ENCODE measurements at places on chromosomes 12 and 14.

- no peak for DNase-seq
Observed at GRCh38 chr14:96189281-96189711, 15.3 kb upstream of the BDKRB2 start.

DNA sequence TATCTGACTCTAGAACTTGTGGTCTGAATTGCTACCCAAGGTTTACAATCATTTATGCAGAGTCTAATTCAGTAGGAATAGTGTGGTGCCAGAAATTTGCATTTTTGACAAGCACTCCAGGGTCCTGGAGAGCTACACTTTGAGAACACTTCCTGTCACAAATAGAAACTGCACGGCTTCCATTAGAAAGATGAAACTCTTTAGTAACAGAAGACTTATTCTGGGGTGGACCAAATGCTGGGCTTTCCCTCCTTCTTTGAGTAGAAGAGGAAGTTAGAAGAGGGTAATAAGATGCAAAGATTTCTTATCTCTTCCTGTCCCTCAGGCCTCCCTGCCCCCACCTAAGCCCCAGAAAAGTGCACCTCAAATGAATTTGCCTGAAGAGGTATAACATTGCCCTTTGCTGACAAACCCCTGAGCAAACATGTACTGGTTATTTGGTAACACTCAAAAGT lies 28.4 kb downstream of the DGLUCY start:
- no peak for DNase-seq

DNA sequence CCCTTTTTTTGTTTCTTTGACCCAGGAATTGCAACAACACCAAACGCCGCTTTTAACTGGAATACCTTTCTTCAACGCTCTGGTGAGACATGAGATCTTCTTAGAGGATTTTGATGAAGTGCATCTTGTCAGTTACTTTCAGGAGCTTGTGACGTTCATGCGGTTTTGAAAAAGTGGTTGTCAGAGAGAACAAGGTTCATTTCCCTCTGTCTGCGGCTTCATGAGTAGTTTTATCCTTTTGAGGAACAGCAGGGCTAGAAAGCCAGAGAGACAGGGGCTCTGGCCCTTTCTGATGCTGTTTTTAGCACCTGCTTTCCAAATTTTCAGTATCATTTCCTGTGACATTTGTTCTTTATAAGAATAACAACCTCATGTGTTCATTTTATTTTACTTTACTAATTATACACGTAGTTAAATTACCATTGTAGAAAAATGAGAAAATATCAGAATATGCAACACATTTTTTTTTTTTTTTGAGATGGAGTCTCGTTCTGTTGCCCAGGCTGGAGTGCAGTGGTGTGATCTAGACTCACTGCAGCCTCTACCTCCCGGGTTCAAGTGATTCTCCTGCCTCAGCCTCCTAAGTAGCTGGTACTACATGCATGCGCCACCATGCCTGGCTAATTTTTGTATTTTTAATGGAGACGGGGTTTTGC lies 61.8 kb downstream of the GLT1D1 start:
- no peak for DNase-seq

DNA sequence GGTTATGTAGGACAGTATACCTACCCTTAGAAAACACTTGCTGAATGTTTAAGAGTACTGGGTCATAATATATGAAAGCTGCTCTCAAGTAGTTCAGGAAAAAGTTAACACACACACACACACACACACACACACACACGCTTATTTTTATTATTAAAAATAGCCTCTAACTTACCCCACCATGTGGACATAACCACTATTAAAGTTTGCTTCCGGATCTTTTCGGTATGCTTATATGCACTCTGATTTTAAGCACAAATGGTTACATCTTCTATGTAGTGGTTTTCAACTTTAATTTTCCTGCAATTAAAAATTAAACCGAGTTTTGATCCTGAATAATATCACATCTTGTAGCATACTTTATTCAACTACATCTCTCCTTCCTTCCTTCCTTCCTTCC lies 84.9 kb upstream of the TRAF3 start:
- no peak for DNase-seq

- no peak for DNase-seq
Observed at GRCh38 chr14:68569970-68570409, 222.9 kb downstream of the ZFP36L1 start.

DNA sequence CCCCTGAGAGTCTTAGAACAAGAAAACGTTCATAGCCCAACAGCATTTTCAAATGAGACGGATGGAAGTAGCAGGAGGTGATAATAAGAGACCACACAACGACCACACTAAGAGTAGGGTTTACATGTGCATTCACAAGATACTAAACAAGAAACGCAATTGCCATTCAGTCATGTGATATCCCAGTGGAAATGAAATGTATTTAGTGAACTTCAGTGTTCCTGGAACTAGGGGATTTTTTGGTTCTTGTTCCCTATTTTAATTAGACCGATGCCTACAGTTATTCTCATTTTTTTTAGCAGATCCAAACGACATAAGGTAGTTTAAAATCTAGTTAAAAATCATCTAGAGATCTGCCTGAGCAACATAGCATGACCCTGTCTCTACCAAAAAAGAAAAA lies 150.0 kb downstream of the GPR65 start:
- no peak for DNase-seq

GRCh38 chr14:78576437-78577166 lies 406.4 kb downstream of the NRXN3 start:
- no peak for DNase-seq

DNA sequence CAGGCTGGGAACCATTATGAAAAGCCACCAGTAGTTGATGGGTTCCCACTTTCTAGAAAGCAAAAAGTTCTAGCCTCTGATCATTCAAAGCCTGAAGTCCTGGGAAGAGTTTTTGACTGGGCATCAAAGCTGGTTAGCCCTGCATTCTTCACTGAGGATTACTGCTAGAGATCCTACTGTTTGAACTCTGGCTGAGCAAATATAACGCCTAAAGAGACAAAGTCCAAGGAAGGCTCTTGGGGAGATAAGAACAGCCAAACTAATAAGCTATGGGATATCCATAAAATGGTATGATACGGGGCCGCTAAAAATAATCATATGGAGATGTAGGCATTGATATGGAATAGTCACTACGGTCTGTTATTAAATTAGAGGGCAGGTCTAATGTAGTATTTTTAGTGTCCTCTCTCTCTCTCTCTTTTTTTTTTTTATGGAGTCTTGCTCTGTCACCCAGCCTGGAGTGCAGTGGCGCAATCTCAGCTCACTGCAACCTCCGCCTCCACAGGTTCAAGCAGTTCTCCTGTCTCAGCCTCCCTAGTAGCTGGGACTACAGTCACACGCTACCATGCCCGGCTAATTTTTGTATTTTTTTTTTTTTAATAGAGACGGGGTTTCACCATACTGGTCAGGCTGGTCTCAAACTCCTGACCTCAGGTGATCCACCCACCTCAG lies 35.5 kb downstream of the PLXNC1 start:
- DNase-seq: no peak

GRCh38 chr12:50706606-50707005 lies 57.3 kb upstream of the ATF1 start:
- no peak for DNase-seq

GRCh38 chr12:120677765-120678473 lies 9.0 kb upstream of the MLEC start:
- no peak for DNase-seq

DNA sequence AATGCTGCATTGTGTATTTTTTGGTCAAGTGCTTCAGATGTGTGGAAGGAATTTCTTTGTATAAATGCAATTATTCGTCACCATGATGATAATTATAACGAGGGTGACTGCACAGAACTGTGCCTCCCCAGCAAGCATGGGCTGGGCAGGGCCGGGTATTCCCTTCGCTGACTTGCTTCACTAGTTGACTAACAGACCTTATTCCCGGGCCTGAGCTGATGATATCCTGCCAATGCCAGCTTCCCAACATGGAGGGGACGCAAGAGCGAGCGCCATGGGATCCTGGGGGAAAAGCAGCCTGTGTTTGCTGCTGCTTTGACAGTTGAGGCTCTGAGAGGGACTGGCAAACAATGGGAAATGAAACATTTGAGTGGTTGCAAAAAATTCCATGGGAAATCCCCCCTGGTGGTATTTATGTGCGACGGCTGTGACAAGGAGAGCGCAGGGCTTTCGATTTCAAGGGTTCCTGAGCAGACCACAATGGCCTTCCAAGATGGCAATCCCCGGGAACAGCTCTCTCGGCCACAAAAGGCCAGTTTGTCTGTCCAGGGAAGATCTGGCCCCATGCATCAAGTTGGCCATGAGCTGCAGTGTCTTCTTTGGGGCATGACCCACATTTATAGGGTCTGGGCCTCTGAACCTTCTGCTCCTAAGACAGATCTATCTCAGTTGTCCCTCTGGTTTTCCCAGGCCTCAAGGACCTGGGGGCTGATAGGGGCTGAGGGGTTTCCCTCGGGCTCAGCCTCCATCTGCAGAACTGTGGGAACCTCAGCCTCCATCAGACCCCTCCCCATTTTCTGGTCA lies 21.9 kb upstream of the MAP1LC3B2 start:
- no peak for DNase-seq

GRCh38 chr12:2344885-2345284 lies 292.1 kb downstream of the CACNA1C start:
- no peak for DNase-seq

DNA sequence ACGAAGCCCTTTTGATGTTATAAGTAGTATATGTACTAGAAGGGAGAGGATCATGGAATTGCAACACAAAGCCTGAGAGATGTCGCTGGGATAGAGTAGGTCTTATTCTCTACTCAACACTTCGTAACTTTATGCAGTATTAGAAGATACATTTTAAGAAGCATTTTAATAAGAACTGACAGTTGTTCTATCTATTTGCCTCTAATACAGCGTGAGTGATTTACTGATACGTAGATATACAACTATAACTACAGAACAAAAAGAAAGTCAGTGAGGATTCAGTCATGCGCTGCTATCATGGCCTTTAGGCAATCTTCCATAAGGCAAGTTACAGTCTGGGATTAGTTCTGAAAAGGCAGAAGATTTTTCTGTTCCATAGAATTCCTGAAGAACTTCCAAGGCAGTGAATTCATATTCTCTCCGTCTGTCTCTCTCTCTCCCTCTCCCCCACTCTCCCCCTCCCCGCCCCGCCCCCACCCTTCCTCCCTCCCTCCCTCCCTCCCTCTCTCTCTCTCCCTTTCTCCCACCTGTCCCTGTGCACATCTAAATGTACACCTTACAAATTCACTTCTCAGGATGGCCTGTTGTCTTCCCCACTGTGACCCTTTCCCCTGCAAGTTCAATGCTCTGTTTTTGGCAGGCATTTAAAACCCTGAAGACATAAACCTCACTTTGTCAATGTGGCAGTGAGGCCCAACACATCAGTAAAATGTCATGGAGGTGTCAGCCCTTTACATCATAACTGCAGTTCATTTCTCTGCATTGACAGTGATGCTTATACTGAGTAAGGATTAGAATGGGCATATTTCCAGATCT lies 470.6 kb downstream of the EGLN3 start:
- DNase-seq: no peak

DNA sequence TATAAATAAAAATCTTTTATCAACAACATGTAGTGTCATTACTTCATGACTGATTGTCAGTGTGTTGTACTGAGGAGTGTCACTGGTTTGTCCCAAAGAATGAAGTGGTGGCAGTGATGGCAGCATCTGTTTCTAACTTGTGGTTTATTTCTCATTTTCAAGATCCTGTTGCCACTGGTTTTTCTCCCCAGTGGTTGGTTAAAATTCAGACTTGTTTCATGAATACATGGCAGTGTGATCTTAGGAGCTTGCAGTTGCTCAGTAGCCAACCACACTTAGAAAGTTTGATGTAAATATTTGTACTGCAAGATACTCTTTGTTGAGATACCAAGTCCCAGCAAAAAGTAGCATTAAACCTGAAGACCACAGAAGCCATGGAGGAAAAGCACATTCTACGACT lies 69.8 kb downstream of the PLEKHA5 start:
- no peak for DNase-seq

- no peak for DNase-seq
Observed at GRCh38 chr12:108299516-108299915, 39.6 kb downstream of the CMKLR1 start.

- no peak for DNase-seq
Observed at GRCh38 chr14:52279408-52279807, 11.9 kb downstream of the PTGDR start.

DNA sequence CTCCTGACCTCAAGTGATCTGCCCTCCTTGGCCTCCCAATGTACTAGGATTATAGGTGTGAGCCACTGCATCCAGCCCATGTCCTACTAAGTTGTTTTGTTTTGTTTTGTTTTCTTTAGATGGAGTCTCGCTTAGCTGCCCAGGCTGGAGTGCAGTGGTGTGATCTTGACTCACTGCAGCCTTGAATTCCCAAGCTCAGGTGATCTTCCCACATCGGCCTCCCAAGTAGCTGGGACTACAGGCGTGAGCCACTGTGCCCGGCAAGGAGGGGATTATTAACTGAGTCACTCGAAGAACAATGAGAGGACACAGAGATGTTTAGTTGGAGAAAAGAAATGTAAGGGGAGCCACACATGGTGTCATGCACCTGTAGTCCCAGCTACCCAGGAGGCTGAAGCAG lies 18.0 kb upstream of the ERBB3 start:
- no peak for DNase-seq

DNA sequence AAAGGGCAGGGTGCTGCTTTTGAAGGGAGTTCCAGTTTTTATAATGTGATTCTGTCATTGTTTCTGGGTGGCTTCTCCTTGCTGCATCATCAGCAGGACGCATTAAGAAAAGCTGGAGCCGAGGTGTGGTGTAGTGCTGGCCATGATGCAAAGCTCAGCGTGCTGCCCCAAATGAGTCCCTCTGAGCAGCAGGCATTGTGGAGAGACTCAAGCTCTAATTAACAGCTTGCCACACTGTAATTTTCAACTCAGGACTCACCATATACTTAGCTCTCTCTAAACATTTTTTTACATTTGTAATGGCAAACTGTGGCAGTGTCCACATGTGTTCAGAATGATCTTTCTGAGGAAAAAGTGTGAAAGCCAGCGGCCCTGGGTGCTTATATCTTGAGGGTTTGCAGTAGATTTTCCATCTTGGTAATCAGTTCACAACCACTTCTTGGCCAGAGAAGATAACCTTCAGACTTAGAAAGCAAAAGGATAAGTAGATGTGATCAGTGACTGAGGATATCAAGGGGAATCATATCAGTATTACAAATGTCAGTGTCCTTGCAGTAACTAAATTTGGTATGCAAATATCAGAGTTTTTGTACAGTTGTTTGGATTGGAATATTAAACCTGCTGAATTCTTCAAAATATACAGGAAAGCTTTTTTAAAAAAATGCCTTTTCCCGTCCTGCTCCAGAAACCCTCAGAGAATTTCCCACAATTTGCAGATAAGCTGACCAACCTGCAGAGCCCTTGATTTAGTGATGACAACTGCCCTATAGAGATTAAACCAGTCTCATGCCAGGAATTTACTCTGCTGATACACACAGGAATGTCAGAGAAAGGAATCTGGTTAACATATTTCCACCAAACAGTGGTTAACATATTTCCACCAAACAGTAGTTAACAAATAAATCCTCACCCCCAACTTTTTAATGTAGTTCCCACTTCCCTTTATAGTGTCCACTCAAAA lies 63.6 kb downstream of the DAAM1 start:
- no peak for DNase-seq

DNA sequence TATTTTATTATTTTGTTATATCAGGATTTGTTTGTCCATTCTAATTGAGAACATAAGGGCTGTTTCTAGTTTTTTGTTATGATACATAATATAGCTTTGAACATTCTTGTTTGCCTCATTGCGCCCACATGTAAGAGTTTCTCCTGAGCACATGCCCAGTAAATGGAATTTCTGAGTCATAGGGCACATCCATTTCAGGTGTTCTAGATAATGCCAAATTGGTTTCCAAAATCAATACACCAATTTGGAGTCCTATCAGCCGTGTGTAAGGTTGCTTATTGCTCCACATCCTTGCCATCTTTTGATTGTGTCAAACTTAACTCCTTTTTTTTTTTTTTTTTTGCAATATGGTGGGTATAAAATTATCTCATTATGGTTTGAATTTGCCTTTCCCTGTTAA lies 97.9 kb upstream of the RESF1 start:
- DNase-seq: no peak

- no peak for DNase-seq
Observed at GRCh38 chr12:82176026-82176425, 182.2 kb downstream of the CCDC59 start.

All from hematopoietic multipotent progenitor cell treated with erythropoietin and hydrocortisone succinate and interleukin-3 and kit ligand, for 15 days (in vitro differentiated cells).